IMR-90 (cell line): ENCODE measurements at places on chromosomes 6 and 20. TPM values are rescaled to one million over a fixed set of nuclear protein-coding genes. Genes with fewer than 3 reads are reported as not detected.

DNA sequence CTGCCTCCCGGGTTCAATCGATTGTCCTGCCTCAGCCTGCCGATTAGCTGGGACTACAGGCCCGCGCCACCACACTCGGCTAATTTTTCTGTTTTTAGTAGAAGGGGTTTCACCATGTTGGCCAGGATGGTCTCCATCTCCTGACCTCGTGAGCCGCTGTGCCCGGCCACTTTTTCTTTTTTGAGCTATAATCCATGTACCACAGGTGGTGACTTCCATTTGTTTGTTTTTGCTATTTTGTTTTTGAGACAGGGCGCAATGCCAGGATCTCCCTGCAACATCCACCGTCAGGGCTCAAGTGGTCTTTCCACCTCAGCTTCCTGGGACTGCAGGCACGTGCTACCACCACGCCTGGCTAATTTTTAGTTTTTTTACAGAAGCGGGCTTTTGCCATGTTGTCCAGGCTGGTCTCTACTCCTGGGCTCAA, 8.5 kb downstream of the HSPA1B start:
- peak; percentile 13 for DNase-seq

DNA sequence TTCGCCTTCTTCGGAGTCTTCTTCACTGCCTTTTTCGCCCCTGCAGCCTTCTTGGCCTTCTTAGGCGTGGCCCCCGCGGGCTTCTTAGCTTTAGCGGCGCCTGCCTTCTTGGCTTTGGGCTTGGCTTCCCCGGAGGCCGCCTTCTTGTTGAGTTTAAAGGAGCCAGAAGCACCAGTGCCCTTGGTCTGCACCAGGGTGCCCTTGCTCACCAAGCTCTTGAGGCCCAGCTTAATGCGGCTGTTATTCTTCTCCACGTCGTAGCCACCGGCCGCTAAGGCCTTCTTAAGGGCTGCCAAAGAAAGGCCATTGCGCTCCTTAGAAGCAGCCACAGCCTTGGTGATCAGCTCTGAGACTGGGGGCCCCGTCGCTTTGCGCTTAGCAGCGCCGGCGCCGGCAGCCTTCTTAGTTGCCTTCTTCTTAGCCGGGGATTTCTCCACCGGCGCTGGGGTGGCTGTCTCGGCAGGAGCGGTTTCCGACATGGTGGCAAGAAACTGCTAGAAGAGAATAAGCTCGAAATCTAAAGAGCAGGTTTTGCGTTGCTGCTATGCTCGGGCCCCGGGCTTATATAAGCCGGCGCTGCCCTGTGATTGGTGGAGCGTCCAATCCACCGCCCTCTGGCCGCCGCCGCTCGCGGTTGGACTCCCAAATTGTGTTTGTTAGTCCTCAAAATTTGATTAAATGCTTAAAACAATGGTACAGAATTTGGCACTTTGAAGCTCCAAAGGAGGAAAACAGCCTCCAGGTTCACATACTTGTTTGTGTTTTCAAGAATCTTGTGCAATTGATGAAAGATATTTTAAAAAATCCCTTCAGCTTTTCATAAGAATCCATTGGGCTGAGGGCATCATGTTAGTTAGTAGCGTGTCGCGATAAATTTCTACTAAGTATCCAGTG, 44.9 kb downstream of the OR2B2 start:
- DNase-seq, result peak; percentile 78

DNA sequence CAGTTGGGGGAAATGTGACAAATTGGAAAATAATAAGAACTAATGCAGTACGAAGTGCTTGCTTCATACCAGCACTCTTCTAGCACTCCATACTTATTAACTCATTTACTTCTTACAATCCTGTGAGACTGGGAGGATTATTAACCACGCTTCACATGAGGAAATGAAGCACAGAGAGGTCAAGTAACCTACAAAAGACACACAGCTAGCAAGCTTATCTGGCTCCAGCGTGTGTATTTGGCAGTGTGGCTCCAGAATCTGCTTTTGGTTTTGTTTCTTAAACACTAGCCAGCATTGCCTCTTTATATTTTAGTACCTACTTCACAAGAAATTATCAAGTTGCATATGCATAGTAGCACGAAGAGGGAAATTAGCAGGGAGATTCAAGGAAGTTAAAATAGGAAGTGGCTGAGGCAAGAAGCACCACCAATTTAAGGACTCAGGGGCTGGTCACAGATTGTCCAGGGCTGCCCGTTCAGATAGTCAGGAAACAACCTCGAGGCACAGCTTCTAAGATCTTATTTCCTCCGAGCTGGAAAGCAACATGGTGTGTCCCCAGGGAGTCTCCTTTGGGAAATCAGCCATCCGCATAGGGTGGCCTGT, 302.7 kb upstream of the PRDM1 start:
- no peak for DNase-seq

DNA sequence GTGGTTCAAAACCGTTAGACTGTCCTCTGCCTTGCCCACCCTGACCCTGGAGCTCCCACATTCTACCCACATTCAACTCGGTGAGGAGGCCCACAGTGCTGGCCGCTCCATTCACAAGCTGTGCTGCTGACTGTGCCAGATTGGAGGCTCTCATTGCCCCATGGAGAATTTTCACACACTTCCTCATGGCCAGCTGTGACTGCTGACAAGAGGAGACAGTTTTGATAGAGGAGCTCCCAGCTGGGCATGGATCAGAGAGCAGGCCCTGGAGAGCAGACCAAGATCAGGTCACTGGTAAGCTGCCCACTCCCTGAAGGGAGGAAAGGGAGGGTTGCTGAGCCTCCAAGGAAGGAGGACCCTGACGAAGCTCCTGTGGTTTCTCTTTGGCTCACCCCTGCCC, 246.1 kb upstream of the RIN2 start:
- no peak for DNase-seq

Gene SNRNP48
- polyA plus RNA-seq, result 4.0 and 6.2 TPM in 2 replicates

Gene RBM24
- polyA plus RNA-seq, result 6.6 and 8.1 TPM in 2 replicates

DNA sequence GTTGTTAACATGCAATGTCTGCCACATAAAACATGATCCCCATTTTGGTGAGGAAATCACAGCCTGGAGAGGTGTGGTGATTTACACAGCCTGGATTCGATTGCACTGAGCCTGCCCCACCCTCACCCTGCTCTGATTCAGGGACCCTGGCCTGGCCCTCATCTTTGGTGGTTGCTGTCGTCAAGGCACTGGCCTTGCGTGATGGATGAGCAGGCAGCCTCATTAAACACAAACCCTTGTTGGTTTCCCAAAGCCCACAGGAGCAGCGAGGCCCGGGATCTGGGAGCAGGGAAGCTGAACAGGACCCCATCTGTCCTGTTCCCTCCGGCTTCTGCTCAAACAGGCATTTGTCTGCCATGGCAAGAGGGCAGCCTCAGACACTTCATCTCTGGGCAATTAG, 70.8 kb downstream of the CHMP4B start:
- DNase-seq, result no peak

DNA sequence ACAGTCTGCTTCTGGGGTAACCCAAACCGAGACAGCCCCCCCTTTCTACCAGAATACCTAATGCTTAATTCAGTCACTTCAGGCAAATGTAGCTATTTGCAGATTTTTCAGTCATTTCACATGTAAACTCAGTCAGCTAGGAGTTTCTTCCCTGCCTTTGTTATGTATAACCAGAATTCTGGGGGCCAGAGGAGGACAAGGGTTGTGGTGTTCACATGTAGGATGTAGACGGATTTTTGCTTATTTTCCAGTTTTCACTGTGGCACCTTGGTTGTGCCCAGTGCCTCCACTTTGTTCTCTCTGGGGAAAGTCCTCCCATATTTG, 51.1 kb downstream of the PROKR2 start:
- DNase-seq, result no peak

DNA sequence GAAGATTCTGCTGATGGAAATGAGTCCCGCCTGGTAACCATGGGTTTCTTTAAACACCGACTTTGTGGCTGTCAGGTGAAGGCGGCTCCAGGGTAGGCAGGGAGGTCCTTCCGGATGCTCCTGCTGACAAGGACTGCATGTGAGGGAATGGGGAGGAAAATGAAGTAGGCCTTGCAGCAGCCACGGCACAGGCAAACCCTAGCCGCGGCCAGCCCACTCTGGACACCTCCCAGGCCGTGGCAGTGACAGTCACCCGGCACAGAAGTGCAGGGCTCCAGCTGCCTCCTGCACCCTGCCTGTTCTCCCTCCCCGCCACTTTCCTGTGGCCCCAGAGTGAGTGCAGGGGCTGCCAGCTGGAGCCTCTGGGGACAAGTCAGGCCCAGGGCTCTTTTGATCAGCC, 21.0 kb downstream of the BPIFB1 start:
- no peak for DNase-seq

DNA sequence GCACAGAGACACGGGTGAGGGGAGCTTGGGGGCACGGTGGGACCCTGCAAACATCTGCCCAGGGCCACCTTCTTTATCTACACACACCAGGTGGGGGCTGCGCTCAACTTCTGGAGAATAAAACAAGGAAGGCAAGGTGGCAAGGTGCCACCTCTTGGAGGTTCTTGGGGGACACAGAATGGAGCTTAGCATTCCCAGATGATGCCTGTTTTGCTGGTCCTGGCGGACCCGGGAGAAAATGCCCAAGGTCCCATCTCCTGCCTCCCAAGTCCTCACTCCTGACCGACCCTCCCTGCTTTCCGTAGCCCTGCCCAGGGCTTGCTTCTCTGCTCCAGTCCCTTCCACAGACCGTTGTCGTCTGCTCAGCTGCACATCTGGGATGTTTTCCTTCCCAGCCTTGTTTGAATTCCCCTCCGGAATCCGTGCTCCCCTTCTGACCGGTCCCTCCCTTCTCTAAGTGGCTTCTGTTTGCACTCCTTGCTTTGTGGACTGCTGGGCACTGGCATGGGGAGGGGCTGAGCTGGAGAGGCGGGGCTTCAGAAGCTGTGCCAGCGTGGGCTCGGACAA, 13.1 kb downstream of the ITPR3 start:
- DNase-seq, result no peak

Gene NT5E
- polyA plus RNA-seq, result 153 and 178 TPM in 2 replicates

Gene PREP
- polyA plus RNA-seq, result 20.4 and 25.7 TPM in 2 replicates

- DNase-seq, result peak; percentile 37
These were observed 544 bp upstream of the TP53INP2 start for GRCh38 chr20:34703424-34704176.

DNA sequence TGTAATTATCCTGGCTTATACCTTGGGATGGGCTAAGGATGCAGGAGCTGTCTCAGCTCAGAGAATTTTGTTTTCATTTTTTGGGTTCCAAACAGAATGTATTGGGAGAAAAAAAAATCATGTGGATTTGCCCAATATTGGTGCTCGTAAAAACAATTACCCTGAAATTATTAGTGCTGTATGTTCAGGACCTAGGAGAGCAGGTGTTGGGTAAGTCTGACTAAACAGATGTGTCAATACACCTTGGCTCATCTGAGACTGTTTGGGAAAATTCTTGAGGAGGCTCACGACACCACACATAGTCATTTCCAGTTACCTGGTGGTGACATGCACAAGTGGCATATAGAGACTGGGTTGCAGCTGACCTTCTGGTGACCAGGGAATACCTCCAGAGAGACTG, 802.1 kb upstream of the FLRT3 start:
- DNase-seq, result no peak

Gene SLC26A8
- polyA plus RNA-seq, result 0.07 TPM in 1 of 2 replicates, not detected in the other

- peak; percentile 32 for DNase-seq
These were observed 40.5 kb downstream of the AKIRIN2 start for GRCh38 chr6:87661503-87661902.

Gene TPX2
- polyA plus RNA-seq, result 27.6 and 28.5 TPM in 2 replicates

DNA sequence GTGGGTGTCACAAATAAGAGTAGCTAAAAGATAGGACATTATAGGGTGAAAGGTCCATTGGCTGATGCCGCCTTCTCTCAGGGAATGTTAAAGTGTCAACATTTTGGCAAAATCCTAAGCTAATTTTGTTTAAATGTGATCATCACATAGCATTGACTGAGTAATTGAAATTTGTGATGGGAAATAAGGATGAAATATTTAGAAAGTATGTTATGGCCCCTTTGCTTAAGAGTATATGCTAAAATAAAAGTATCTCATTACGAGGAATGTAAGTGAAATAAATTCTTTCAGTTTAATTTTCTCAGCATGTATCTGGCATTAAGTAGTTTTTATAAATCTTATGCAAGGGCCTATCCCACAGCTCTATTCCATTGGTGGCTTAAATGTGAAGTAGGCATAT, 229.2 kb downstream of the PRL start:
- no peak for DNase-seq

GRCh38 chr6:158536891-158537798, 22.7 kb upstream of the TMEM181 start:
- DNase-seq, result no peak

Gene ISM1
- polyA plus RNA-seq, result 0.03 TPM in 1 of 2 replicates, not detected in the other

Gene GHRH
- not detected in 2 replicates for polyA plus RNA-seq

DNA sequence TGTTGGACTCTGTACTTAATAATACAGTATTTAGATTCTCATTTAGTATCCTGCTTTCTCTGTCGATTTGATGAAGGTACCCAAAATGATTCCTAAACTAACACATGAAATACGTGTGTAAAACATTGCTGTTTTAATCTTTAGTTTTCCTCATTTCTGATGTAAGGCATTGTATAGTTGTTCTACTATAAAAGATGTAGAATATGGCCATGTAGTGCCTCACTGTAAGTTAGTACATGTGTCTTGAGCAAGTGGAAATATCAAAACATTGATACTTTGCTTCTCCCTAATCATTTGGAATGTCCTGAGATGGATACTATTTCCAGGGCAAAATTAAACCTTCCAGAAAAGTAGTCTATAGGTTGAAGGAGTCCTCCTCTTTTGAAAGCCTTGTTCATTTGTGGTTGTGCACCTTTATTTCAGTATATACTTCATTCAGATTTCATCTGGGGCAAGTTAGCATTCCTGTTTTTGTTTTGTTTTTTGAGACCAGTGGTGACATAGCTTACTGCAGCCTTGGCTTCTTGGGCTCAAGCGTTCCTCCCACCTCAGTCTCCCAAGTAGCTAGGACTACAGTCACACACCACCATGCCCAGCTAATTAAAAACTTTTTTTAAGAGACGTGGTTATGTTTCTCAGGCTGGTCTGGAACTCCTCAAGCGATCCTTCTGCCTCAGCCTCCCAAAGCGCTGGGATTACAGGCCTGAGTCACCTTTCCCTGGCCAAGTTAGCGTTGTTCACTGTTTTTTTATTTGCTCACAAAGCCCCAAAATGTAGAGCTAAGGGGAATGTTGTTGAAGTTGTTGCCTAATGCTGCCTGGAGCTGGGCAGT, 11.6 kb downstream of the SRSF3 start:
- no peak for DNase-seq

Gene NRSN1
- not detected in 2 replicates for polyA plus RNA-seq

Gene SLC32A1
- polyA plus RNA-seq, result not detected in 2 replicates

Gene EDN1
- 8.5 and 9.0 TPM in 2 replicates for polyA plus RNA-seq

Gene TTBK1
- polyA plus RNA-seq, result 0.01 and 0.02 TPM in 2 replicates

Gene RGS17
- 0.53 and 0.75 TPM in 2 replicates for polyA plus RNA-seq

Gene CLDN20
- not detected in 2 replicates for polyA plus RNA-seq

DNA sequence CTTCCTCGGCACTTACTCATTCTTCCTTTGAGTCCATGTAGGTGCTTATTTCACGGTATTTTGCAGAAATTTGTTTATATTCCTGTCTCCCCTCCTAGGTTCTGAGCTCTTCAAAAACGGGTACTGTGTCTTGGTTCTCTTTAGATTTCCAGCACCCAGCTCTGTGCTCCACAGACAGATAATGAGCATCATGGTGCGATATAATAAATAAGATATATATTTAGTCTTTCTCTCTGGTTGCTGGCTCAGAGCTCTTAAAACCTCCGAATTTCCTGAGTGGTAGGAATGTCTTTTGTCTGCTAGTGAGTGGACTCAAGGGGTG, 108.1 kb upstream of the GPR6 start:
- no peak for DNase-seq

Gene EYS
- polyA plus RNA-seq, result not detected in 2 replicates

Gene PTK7
- polyA plus RNA-seq, result 122 and 142 TPM in 2 replicates

Gene TSBP1
- polyA plus RNA-seq, result not detected in 2 replicates

Gene THBD
- polyA plus RNA-seq, result 0.07 and 0.09 TPM in 2 replicates

- DNase-seq, result peak; percentile 86
These were observed 11.0 kb downstream of the TSPYL1 start for GRCh38 chr6:116268589-116269293.

- DNase-seq, result peak; percentile 1
These were observed 346.3 kb downstream of the BMP2 start for GRCh38 chr20:7113577-7114466.
